ENCODE measurements at places on chromosomes 5 and 9. TPM values are rescaled to one million over a fixed set of nuclear protein-coding genes. Genes with fewer than 3 reads are reported as not detected.

The RASEF gene
- 69.9 TPM for total RNA-seq

The NMRK1 gene
- total RNA-seq: 34.3 TPM

The ZNF618 gene
- 2.2 TPM for total RNA-seq

The CD14 gene
- 92.4 TPM for total RNA-seq

The GALNT12 gene
- 174 TPM for total RNA-seq

The TPD52L3 gene
- not detected for total RNA-seq

The CENPH gene
- not detected for total RNA-seq

The DNM1 gene
- 41.8 TPM for total RNA-seq

The ZNF454 gene
- total RNA-seq: 1.6 TPM

The DAB2 gene
- 34.4 TPM for total RNA-seq

The SHOC1 gene
- not detected for total RNA-seq

The DMRTA1 gene
- total RNA-seq: 1.9 TPM

The GPSM1 gene
- 8.4 TPM for total RNA-seq

The TNC gene
- 29.4 TPM for total RNA-seq

The RMRP gene
- 7,222 TPM for total RNA-seq

The CTSL gene
- 77.0 TPM for total RNA-seq

DNA sequence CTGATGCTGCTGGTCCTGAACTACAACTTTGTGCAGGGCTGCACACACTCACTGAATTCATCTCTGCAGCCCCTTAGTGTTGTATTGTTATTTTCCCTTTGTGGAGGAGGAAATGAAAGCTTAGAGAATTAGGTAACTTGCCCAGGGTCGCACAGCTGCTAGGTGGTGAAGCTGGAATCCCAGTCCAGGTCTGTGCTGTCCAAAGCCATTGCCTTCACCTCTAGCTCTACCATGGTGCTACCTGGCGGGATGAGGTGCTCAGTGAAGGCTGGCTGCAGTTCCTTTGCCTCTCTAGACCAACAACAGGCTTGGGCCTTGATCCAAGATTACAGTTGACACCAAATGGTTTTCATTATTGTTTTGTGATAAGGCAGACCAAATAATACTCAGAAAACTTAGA lies 177.8 kb upstream of the PITX1 start:
- no peak for DNase-seq

GRCh38 chr5:8253376-8253775 lies 384.4 kb downstream of the MTRR start:
- DNase-seq: no peak

GRCh38 chr9:109903515-109904138 lies 123.6 kb downstream of the PALM2AKAP2 start:
- DNase-seq: peak; percentile 70

DNA sequence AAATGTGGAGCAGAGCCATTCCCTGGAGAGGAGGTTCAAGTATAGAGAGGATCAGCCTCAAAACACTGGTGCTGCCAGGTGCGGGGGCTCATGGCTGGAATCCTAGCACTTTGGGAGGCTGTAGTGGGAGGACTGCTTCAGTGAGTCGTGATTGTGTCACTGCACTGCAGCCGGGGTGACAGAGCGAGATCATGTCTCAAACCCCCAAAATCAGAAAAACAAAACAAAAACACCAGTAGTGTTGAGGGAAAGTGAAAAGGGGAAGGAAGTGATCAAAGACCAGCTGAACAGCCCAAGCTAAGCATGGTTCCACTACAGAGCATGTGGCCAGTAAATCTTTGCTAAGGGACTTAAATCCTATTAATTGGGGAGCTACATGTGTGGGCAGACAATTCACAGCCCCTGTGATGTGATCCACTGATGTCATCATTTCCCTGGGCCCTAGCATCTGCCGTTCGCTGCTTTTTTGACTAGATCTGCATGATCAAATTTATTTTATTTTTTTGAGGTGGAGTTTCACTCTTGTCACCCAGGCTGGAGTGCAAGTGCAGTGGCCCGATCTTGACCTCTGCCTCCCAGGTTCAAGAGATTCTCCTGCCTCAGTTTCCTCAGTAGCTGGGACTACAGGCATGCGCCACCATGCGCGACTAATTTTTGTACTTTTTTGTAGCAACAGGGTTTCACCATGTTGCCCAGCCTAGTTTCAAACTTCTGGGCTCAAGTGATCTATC lies 2.7 kb upstream of the PCBD2 start:
- no peak for DNase-seq

DNA sequence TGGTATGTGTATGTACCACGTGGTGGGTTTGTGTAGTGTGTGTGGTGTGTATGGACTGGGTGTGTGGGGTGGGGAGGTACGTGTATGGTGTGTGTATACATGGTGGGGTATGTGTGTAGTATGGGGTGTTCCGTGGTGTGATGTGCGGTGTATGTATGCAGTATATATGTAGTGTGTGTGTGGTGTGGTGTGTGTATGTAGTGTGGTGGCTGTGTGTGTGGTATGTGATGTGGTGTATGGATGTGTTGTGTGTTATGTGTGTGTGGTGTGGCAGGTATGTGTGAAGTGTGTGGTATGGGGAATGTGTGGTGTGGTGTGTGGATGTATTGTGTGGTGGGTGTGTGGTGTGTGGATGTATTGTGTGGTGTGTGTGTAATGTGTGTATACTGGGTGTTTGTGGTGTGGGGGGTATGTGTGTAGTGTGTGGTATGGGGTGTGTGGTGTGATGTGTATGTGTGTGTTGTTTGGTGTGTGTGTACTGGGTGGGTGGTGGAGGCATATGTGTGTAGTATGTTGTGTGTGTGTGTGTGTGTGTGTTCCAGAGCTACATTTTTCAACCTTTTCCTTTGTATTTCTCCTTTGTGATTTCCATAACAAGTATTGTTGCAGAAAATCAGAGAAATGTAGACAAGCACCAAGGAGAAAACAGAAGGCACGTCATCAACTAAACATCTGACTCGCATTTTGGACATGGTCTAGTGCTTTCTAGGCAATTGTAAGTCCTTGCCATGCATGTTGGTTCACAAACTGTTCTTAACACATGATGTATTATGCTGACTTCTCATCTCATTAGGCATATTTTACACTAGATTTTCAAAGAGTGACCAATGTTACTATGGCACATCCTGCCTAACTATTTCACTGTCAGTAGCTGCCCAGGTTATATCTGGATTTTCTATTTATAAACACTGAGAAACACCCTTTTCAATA lies 13.2 kb downstream of the SEMA4D start:
- DNase-seq: peak; percentile 2

GRCh38 chr9:117678871-117679270 lies 25.3 kb upstream of the TLR4 start:
- peak; percentile 10 for DNase-seq

GRCh38 chr5:169646856-169647255 lies 9.8 kb downstream of the DOCK2 start:
- no peak for DNase-seq

GRCh38 chr5:132592521-132592920 lies 35.7 kb downstream of the RAD50 start:
- no peak for DNase-seq

GRCh38 chr5:138354926-138355378 lies 2.5 kb downstream of the KDM3B start:
- no peak for DNase-seq

DNA sequence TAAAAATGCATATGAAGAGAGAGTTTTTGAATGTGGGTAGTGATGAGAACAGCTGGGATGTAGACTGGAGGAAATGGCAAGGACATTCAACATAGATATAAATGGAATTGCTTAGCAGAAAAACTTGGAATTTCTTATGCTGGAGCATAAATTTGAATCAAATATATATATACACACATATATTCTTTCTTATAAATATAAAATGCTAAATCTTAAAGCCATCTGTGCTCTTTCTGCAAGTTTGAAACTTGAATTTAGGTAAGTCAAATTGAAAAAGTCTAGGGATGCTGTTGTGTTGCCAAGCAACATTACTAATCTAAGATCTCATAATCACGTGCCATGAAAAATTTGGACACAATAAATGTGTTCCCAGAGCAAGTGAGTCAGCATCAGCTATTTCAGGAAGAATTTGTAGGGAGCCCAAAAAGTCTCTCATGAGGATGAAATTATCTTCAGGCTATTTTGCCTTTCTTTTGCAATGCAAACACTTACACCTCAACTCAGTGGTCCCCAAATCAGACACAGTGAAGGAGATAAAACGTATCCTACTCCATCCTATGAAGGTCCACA lies 58.4 kb upstream of the ALDH1A1 start:
- no peak for DNase-seq

- DNase-seq: no peak
Measured at GRCh38 chr5:180020176-180020575, 51.4 kb downstream of the RNF130 start.

- DNase-seq: no peak
Measured at GRCh38 chr9:115254287-115255180, 136.6 kb upstream of the TNC start.

DNA sequence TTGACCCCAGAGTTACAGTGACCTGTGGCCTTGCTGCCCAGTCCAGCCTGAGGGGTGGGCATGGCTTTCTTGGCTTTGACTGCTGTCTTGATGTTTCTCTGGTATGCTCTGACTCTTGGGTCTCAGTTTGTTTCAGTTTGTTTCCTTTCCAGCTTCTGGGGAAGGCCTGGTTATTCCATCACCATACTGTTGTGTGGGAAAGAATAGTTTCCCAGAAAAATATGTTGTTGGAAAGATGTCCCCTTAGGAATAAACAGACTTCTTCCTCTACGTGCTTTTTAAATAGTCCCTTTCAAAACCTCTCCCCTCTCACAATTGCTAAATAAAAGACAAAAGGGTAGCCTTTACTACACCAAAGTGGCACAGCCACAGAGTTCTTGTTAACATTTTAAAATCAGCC lies 49.5 kb downstream of the EGFLAM start:
- no peak for DNase-seq

GRCh38 chr9:136029556-136029955 lies 65.5 kb downstream of the NACC2 start:
- DNase-seq: no peak

GRCh38 chr9:27752069-27752468 lies 178.8 kb upstream of the C9orf72 start:
- no peak for DNase-seq

GRCh38 chr9:69495296-69495695 lies 170.3 kb downstream of the ENTREP1 start:
- DNase-seq: no peak

DNA sequence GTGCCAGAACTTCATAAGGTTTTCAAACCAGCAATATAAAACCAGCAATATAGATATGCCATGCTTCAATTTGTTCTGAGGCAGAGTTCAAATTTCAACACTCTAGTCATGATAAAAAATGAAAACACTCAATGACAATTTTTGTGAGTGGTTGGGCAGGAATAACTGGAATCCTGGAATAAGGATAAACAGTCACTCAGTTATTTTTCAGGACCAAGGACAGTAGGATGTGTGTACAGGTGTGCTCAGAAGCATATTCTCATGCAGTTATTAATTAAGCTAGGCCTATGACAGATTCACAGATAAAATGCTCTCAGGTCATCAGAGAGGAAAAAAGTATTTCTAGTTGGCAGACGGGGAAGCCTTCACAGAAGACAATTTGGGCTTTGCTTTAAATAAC lies 117.3 kb upstream of the PPP2R2B start:
- DNase-seq: no peak

DNA sequence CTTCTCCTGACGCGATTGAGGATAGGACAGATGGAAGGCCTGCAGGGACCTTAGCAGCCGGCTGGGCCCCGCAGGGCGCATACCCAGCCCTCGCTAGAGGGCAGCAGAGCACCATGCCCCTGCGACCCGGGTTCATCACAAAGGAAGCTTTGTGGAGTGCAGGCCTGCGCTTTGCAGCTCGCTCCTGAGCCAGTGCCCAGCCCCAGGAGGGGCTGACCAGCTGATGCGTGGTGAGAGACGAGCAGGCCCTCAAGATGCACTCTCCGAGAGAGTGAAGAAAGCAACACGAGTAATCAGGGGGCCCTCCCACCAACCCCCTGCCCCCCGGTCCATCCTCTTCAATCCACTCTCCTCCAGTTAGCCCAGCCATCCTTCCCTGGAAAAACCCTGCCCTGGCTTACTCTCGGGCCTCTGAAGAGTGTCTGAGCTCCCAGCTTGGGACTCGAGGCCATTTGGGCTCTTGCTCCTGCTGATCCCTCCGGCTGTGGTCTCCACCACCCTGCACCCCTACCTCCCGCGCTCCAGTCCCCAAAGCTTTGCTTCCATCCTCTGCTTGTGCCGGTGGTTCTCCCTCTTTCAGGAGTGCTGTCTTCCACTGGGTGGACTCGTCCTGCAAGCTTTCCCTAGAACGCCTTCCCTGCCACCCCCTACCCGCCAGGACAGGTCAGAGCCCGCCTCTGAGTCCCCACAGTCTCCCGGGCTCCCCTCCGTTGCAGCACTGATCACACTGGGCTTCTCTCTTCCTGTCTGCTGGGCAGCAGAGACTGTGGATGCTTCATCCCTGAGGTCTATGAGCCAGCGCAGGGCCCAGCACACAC lies 9.1 kb upstream of the KIF12 start:
- peak; percentile 83 for DNase-seq

GRCh38 chr5:69032009-69032408 lies 61.8 kb upstream of the SLC30A5 start:
- DNase-seq: no peak

DNA sequence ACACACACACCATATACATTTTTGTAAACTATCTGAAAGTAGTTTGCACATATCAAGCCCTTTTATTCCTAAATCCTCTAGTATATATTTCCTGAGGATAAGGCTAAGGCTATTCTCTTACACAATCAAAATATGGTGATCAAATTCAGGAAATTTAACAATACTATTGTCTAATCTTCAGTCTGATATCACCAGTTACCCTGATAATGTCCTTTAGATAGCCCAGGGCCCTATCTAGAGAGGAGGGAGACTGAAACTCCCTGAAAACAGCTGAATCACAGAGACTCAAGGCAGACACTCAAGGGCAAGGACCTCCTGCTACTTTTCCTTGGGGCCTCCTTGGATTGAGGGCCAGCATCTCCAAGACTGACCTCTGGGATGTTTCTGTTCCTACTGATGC lies 30.4 kb downstream of the PTTG1 start:
- DNase-seq: no peak

- no peak for DNase-seq
Measured at GRCh38 chr9:95726756-95727155, 148.7 kb upstream of the ERCC6L2 start.
